ENCODE measurements at places on chromosomes 1 and 21. TPM values are rescaled to one million over a fixed set of nuclear protein-coding genes. Genes with fewer than 3 reads are reported as not detected.
A peak's percentile ranks its signal among the peaks of the same experiment; 100 is the strongest.

The KIAA1614 gene
- 2.0 TPM for total RNA-seq

The LCE3C gene
- total RNA-seq: not detected

The SPRR2F gene
- total RNA-seq: 0.22 TPM

The C1orf210 gene
- total RNA-seq: not detected

The LMOD1 gene
- total RNA-seq: 1.9 TPM

The OR1C1 gene
- not detected for total RNA-seq

GRCh38 chr1:92483610-92484471, 2.9 kb downstream of the GFI1 start:
- no peak for DNase-seq
- H3K27ac ChIP-seq: no peak overlapping the region
- H3K4me3 ChIP-seq: peak overlapping the region; percentile 26
- peaks cover 62% of the 10 kb centered on the region for H3K4me1 ChIP-seq
- H3K36me3 ChIP-seq: no peaks in the 10 kb centered on the region

DNA sequence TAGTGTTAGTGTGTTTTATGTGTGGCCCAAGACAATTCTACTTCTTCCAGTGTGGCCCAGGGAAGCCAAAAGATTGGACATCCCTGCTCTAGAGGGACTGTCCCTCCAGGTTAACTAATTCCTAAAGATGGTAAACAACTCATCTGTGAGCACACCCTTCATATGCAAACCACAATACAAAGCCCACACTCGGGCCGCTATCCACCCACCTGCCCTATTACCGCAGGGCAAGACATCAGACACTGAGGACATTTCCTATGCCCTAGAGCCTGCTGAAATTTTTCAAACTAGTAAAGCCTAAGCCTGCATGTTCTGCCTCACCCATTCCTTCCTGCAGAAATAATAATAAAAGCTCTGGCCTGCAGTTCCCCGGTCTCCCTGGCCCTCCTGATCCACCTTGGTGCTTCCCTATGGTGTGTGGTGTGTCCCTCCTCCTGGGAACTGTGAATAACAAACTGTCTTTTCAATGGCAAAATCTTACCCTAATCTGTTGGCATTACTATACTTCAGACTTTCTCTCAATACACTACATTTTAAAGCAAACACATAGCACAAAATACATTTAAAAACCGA, 39.3 kb upstream of the NTPCR start:
- no peaks in the 10 kb centered on the region for H3K27me3 ChIP-seq
- H3K4me3 ChIP-seq: no peak overlapping the region
- H3K36me3 ChIP-seq: no peaks in the 10 kb centered on the region
- no peak overlapping the region for H3K27ac ChIP-seq

DNA sequence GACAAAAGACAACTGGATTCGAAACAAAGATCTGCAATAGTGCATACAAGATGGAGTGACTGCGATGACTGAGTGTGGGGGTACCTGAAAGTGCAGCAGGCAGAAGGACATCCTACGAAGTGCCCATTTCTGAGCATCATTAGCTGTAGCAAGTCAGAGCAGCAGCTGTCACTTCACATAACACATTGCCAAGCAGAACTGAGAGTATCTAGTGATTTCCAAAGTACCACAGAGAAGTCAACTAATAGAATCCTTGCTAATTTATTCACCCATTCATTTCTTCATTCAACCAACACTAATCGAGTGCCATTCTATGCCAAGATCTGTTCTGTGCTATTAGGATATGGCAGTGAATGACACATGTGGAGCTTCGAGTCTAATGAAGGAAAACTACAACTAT, 31.6 kb upstream of the CAMSAP2 start:
- no peaks in the 10 kb centered on the region for H3K4me1 ChIP-seq
- H3K27me3 ChIP-seq: no peaks in the 10 kb centered on the region
- H3K36me3 ChIP-seq: no peaks in the 10 kb centered on the region
- H3K27ac ChIP-seq: no peak overlapping the region
- no peak overlapping the region for H3K4me3 ChIP-seq

- H3K36me3 ChIP-seq: peaks cover 100% of the 10 kb centered on the region
- no peaks in the 10 kb centered on the region for H3K27me3 ChIP-seq
- H3K4me1 ChIP-seq: no peaks in the 10 kb centered on the region
- H3K4me3 ChIP-seq: no peak overlapping the region
- no peak overlapping the region for H3K27ac ChIP-seq
Observed at GRCh38 chr1:9732123-9732971, 80.8 kb downstream of the PIK3CD start.

DNA sequence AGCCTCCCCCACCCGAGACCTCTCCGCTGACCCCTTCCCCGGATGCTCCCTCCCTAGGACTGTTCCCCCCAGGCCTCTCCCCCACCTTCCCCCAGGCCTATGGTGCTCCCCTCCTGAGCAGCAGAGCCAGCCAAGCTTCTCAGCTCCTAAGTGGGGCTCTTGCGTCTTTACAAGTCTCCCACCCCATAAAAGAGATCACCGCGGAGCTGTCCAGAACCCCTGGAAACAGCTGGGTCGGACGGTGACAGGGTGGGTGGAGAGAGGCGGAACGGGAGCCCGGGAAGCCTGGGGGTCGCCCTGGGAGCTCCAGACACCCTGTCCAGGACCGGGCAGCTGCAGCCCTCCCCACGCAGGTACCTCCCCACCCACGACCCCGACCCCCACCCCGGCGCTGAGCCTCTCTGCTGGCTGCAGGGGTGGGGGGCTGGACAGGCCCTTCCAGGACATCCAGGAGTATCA, 61.2 kb downstream of the WNT9A start:
- H3K27me3 ChIP-seq: peaks cover 2% of the 10 kb centered on the region
- peaks cover 27% of the 10 kb centered on the region for H3K4me1 ChIP-seq
- peak overlapping the region; percentile 41 for H3K4me3 ChIP-seq
- no peak for DNase-seq
- H3K36me3 ChIP-seq: no peaks in the 10 kb centered on the region
- H3K27ac ChIP-seq: peak overlapping the region; percentile 71

DNA sequence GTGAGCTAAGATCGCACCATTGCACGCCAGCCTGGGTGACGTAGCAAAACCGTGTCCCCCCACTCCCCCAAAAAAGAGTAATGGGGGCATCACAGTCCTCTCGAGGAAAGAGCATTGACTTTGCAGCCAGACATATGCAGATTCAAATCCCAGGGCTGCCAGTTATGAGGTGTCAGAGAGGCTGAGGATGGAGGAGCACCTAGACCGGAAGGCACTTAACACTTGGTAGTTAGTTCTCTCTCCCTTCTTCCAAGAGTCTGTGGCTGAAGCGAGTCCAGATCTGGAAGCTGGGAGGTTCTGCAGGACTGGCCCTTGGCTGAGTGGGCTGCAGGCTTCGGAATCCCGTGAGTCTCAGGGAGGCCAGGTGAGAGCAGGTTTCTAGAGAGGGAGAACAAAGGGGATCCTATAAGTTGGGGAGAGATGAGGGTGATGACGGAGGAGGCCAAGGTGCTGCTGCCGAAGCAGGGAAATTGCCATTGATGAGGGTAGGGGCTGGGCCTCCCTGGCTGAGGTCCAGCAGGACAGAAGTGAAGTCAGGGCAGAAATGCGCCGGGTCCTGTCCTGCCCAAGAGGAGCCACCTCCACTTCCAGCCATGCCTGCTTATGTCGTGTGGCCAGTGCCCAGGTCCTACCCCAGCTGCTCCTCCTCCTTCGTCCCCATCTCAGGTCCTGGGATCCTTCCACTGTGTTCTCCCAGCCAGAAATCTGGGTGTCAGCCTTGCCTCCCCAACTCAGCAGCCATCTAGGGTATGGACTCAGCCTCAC, 13.3 kb upstream of the SPOCD1 start:
- no peak overlapping the region for H3K27ac ChIP-seq
- H3K4me1 ChIP-seq: peaks cover 6% of the 10 kb centered on the region
- H3K36me3 ChIP-seq: no peaks in the 10 kb centered on the region
- no peak for DNase-seq

DNA sequence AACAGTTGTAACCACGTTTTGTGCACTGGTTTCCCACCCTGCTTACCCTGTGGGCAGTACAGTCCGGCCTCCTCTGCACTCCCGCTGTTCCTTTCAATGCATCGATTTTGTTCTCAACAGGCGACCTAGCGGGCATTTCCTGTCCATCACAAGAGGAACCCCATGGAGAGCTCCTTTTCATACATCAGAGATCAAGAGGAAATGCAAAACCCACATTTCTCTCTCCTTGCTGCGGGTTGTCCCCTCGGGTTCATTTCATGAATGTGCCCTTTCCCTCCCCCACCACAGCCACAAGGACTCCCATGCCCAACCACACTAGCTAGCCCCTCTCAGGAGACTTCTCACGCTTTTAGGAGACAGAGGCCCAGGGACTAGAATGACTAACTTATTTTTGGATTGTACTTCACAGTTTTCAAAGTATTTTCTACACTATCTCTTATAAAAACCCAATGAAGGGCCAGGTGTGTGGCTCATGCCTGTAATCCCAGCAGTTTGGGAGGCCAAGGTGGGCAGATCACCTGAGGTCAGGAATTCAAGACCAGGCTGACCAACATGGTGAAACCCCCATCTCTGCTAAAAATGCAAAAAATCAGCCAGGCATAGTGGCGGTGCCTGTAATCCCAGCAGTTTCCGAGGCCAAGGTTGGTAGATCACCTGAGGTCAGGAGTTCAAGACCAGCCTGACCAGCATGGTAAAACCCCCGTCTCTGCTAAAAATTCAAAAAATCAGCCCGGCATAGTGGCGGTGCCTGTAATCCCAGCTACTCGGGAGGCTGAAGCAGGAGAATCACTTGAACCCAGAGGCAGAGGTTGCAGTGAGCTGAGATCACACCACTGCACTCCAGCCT, 18.4 kb downstream of the ATP1A4 start:
- no peak overlapping the region for H3K4me3 ChIP-seq
- no peaks in the 10 kb centered on the region for H3K36me3 ChIP-seq
- peak overlapping the region; percentile 0 for H3K27ac ChIP-seq

GRCh38 chr1:173506437-173506836, 29.3 kb downstream of the PRDX6 start:
- H3K27ac ChIP-seq: no peak overlapping the region
- H3K4me3 ChIP-seq: no peak overlapping the region
- no peaks in the 10 kb centered on the region for H3K36me3 ChIP-seq
- H3K27me3 ChIP-seq: no peaks in the 10 kb centered on the region
- DNase-seq: no peak

DNA sequence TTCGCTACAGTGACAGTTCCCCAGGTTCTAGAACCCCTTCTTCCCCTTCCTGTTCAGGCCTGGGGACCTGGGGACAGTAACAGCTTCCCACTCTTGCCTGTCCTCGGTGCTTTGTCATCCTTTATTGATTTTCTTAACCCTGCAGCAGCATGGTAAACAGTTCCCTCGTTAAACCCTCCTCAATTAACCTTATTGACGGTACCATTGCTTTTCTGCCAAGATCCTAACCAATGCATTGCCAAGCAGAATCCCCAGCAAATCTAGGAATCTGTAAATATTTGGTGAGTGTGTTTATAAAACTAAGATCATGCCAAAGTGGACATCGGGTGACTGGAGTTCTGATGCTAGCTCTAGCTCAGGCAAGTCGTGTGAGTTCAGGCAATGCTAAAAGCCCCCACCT, 99.6 kb upstream of the KAZN start:
- no peak overlapping the region for H3K27ac ChIP-seq
- H3K4me1 ChIP-seq: peaks cover 11% of the 10 kb centered on the region
- H3K36me3 ChIP-seq: no peaks in the 10 kb centered on the region
- no peak overlapping the region for H3K4me3 ChIP-seq
- H3K27me3 ChIP-seq: no peaks in the 10 kb centered on the region

DNA sequence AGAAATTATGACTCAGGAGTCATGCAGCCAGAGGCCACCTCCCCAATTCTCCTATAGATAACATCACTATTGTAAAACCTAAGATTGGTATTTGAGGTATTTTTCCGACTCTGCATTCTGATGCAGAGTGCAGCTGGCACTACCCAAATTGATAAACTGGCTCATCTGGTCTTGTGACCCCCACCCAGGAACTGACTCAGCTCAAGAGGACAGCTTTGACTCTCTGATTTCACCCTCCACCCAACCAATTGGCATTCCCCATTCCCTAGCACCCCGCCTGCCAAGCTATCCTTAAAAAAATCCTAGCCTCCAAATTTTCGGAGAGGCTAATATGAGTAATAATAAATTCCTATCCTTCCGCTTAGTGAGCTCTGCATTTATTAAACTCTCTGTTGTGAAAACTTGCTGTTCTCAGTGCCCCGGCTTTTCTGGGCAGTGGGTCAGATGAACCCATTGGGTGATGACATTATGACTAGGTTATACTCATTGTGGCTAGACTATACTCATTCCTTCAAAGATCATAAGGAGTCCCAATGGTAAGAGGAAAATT, 39.4 kb upstream of the EPS15 start:
- no peaks in the 10 kb centered on the region for H3K4me1 ChIP-seq
- H3K36me3 ChIP-seq: no peaks in the 10 kb centered on the region
- H3K4me3 ChIP-seq: no peak overlapping the region
- H3K27ac ChIP-seq: no peak overlapping the region
- DNase-seq: no peak
- H3K27me3 ChIP-seq: no peaks in the 10 kb centered on the region

- peak overlapping the region; percentile 88 for H3K4me3 ChIP-seq
- peaks cover 20% of the 10 kb centered on the region for H3K36me3 ChIP-seq
- no peaks in the 10 kb centered on the region for H3K27me3 ChIP-seq
- DNase-seq: no peak
Observed at GRCh38 chr1:202143011-202143767, 1.3 kb downstream of the ARL8A start.
